CD8-positive, alpha-beta memory T cell (primary cell): ENCODE measurements at places on chromosomes 2 and 18.

- no peak for DNase-seq
These were observed 126.8 kb downstream of the ATP9B start for GRCh38 chr18:79195716-79196683.

DNA sequence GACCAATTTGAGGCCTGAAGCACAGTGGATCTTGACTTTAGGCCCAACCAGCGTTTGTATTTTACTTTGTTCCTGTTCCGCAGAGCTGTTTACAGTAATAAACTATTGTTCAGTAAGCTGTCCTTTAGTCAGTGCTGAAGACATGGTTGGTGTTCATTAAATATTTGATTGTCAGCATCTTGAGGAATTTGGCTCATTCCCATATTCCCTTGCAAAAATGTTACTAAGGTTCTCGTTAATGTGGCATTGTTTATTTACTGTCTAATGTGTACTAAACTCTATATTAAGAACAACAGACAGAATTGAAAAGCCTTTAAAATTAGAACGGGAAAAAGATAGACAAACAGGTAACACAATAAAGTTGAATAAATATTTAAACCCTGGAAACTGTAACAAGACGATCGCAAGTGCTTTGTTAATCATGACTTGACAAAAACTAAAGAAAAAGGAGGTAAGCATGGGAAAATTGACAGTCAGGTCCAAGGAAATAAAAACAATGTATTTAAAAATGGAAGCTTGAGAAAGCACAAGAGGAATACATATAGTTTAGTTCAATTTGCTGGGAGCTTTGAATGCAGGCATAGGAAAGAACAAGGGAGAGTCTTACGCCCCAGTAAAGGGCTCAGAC, 1060.8 kb upstream of the CRIM1 start:
- no peak for DNase-seq

GRCh38 chr18:62847081-62847480, 131.7 kb downstream of the PHLPP1 start:
- DNase-seq: no peak

GRCh38 chr2:4272261-4272858, 569.0 kb downstream of the DCDC2C start:
- DNase-seq: no peak

DNA sequence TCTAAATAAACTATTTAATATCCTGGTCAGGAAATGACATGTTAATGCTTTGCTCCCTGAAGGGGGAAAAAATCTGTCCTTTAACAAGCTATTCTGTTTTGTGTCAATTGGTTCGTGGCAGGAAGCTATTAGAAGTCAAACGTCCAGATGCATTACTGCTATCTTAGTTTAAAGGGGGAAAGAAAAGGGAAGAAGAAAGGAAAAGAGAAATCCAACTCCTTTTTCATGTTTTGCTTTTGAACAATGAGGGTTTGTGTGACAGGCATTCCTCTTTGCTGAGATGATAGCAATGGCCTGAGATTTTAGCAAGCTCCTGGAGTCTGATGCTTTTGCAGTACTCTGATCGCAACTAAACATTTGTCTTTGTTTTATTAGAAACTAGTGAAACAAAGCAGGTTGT, 24.6 kb downstream of the TRIB2 start:
- no peak for DNase-seq

DNA sequence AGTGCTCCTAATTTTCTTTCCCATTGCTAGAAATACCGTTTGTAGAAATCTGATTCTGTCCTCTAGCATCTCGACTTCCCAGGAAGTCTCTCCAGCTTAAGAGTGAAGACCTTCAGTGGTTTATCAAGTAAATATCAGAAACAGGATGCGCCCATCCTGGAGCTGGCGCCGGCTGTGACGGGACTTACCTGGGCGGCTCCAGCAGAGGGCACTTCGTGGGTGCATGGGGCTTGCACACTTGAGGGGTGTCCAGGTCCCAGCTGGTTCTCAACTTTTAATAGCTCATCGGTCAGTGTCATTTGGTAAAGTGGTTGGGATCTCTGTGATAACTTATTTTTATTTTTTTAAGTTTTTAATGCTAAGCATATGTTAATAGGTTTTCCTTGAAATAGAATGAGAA, 167.0 kb upstream of the TPO start:
- no peak for DNase-seq

GRCh38 chr2:52558265-52558664, 1209.3 kb upstream of the CHAC2 start:
- no peak for DNase-seq

DNA sequence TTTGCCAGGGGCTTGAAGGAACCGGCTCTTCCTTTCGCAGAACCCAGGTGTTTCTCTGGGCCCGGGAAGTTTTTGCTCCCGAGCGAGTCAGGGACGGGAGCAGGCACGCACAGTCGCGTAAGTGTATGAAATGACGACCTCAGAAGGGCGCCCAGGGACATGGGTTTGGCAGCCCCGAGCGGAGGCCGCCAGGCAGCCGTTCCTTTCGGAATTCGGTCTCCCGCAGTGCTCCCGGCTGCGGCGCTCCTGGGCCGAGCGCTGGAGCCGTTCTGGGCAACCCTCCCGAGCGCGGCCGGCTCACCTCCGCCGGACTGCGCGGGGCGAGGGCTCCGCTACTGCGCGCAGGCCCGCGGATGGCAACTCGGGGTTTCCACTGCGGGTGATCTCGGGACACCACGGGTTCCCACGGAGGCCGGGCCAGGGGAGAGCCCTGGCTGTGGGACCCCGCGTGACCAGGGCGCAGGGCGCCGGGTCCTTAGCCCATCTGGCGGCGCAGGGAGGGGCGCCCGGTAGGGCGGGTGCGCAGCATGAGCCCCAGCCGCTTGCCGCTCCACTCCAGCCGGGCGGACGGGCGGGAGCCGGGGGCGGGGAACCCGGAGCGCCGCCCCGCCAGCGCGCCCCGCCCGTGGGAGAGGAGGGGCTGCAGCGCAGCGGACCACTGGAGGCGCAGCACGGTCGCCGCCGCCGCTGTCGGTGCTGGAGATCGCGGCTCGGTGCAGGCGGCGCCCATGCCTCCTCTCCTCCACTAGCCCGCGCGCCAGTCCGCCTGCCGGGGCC, at the start of gene OSBPL6:
Gene OSBPL6 (plus strand): TSS at position 690 of the 777 bp plus-strand sequence. CDS start 111,673 bp downstream, outside the sequence.
- peak; percentile 26 for DNase-seq

DNA sequence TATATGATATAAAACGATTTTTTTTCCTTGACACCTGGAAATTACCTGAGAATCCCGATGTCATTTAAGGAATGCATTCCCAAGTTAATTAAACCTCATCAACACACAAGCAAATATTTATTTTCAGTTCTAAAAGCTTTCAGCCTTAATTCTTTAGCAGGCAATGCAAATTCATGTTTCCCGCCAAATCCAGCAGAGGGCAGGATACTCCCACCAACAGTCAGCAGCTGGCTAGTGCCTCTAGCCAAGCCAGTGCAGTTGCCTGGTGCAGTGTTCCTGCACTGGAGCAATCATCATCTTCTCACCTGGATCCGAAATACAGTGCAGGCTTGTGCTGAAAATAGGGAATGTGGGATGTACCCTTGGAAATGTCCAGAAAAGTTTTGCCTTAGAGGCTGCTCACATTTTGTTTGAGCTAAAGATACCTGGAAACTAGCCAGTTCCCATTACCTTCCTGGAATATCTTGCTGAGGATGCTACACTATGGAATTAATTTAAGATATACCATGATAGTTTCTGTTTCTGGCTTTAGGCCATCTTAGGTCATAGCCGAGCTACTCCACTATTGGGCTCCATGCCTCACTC, 48.4 kb upstream of the CYTIP start:
- DNase-seq: peak; percentile 54

DNA sequence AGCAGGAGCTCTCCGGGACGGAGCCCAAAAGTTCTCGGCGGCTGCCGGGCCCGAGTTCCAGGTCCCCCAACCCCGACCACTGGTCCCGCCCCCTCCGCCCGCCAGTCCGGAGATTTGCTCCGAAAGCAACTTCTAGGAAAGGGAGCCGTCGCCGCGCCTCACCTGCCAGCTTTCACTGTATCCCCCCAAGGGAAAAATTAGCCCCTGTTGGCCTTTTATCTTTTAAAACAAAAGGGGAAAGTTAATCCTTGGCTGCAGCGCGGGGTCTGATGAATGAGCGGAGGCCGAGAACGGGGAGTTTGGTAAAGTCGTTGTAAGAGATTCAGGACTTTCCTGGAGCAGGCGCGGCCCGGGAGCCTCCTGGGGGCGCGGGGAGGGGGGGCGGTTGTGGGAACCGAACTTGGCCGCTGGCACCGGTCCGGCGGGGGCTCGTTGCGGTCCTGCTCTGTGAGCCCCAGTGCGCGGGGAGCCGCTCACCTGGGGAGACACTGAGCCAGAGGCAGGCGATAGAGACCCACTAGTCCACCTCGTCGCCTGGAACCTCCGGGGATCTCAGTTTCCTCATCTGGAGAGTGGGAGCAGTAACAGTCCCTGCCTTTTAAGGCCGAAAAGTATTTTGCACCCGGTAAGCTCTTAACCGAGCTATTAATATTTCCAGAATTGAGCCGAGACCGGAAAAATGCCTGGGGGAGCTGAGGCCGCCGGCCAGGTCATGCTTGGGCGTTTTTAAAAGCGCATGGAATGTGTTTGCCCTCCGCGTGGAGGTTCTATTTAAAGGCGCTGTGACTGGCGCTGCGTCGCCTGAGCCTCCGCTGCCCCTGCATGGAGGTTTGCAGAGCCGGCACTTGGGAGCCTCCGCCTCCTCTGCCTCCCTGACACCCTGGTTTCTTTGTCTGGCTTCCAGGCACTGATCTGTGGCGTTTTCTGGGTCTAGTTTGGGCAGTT, 1.1 kb downstream of the EFHD1 start:
- no peak for DNase-seq

DNA sequence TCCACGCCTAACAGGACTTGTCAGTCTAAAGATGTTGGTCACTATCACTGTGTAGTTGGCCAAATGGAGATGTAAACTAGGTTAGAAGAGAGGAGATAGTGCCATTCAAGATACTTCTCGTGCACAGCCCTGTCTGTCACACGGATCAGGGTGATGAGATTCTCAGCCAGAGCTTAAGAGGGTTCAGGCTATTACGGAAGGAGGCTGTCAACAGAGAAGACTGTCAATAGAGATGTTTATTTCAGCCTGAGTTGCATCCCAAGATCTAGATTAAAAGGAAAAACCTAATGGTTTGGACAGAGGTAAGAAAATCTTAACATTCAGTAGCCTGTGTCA, 83.4 kb downstream of the AAK1 start:
- no peak for DNase-seq

DNA sequence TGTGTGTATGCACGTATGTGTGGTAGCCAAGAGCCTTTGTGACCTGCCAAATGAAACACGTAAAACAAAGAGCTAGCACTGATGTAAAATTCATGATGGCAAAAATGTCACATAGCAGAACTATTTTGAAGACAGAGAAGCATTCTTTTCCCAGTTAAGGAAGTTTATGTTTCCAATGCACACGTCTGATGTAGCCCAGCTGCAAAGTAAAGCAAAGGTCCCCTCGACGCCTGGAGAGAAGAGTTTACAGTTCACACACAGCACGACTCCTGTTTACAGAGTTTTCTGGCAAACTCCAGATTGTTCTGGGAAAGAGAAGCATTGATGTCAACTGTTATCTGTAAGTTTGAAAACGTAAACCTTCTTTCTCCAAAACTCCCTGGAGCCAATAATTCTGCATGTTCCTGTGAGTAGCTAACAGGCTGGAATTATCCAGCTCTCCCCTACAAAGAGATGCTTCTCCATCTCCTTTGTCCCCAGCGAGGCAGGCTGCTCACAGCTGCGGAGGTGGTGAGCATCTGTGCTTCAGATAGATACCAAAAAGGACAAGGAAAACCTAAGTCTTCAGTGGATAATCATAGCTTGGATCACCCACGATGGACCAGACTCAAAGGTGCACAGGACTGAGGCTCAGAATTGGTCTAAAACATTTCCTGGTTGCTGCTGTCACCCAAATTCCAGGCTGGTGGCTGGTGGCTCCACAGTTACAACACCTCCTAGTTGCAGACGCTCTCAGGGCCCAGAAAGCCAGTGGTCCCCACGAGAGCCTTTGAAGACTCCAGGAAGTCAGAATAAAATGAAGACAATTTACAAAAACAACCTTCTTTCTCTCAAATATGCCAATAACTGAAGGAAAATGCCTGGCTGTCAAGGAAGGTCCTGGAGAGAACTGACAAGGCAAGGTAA, 87.4 kb downstream of the COL6A3 start:
- no peak for DNase-seq

DNA sequence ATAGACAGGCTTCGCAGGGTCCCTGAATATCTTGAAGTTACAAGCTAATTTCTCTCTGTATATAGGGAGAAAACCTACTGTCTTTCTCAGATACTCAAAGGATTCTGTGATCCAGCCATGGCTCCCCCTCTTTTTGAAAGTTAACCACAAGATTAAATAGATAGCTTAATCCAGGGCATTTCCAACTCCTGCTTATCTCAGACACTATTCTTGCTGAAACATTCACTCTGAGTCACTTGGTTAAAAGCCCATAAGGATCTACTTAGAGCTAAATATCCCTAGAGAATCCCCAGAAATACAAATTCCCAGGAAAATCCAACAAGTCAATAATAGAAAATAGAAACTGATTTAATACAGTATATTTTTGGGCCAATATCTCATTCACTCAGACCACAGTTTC, 179.1 kb upstream of the LYPD1 start:
- DNase-seq: no peak

DNA sequence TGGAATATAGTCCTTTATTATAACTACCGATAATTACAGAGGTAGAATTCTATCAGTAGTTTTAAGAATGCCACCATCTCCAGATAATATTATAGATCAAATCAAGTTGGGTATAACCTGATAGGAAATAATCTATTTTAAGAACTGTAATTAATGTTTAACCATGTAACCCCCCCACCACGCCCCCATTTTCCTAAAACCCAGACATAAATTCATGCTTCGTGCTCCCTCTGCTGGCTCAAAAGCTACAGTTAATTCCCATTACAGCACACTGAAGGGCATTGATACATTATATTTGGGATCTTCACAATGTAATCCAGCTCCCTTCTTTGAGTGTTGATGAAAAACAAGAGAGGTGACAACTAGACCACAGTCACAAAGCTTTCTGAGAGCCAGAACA, 228.0 kb upstream of the SMAD7 start:
- DNase-seq: no peak

- no peak for DNase-seq
These were observed 122.7 kb downstream of the VAPA start for GRCh38 chr18:10036479-10036878.

DNA sequence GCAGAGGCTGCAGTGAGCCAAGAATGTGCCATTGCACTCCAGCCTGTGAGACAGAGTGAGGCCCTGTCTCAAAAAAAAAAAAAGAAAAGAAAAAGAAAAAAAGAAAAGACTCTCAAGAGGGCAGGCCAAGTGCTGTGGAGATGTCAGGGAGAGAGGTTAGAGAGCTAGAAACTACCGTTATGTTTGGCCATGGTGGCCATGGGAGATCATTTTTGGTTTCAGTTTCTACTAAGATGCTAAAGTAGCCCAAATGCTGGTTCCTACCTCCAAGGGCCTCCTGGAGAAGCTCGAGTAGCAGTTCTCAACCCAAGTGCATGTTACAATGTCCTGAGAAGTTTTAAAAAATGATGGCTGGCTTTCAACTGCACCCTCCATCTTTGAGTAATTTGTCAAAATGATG, 47.4 kb upstream of the TCF4 start:
- DNase-seq: no peak

GRCh38 chr2:55418512-55419232, 984 bp downstream of the CCDC88A start:
- DNase-seq: peak; percentile 9
